ENCODE measurements at places on chromosomes 2 and 18.

GRCh38 chr2:47205576-47206141, 50.6 kb upstream of the STPG4 start:
- DNase-seq = no peak

DNA sequence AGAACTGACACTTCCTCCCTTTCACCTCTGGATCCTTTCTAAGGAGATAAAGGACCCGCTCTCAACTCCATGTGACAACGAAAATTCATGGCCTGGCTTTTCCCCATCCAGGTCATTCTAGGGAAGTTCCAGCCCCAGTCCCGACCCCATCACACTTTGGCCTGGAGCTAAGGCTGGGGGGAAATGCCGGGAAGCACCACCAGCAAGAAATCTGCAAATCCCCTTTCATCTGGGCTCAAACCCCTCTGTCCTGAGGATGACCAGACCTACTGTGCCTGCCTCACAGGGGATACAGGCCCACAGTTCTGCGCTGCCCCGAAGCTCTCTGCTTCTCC, 1.3 kb downstream of the SIX2 start:
- no peak for DNase-seq

- no peak for DNase-seq
Measured at GRCh38 chr2:222399038-222399783, 25.1 kb upstream of the SGPP2 start.

- DNase-seq = no peak
Measured at GRCh38 chr2:109345653-109346480, 216.9 kb downstream of the SH3RF3 start.

- no peak for DNase-seq
Measured at GRCh38 chr2:241161646-241162281, 11.5 kb downstream of the PPP1R7 start.

DNA sequence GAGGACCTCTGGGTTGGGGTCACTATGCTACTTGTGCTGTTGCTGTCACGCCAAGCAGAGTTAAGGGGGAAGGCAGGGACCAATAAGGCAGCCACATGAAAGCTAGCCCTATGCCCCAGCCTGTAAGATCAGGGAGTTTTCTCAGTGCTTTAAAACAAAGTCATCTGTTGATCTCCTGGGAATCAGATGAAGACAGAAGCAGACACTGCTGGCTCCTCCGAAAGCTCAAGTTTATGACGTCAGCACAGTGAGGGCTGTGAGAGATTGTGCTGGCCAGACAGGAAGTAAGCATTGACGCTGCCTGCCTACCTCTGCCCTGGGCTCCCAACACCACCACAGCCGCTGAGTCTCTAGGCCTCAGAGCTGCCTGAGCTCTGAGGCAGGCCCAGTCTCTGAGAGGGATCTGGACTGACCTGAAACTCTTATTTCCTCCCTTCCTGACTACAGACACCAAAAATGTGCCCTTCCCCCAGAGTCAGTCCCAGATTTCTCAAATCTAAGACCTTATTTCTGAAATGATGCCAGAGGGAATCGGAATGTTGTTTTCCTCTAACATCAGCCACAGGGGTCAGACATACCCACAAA, 118.1 kb upstream of the EPAS1 start:
- peak; percentile 18 for DNase-seq

- DNase-seq = no peak
Measured at GRCh38 chr2:230282936-230283335, 44.1 kb upstream of the SP140L start.

Data from stimulated activated naive CD4-positive, alpha-beta T cell treated with Interleukin-2 at 50 U/mL for 16 hours (primary cell).